ENCODE measurements at places on chromosomes 3 and 15.

DNA sequence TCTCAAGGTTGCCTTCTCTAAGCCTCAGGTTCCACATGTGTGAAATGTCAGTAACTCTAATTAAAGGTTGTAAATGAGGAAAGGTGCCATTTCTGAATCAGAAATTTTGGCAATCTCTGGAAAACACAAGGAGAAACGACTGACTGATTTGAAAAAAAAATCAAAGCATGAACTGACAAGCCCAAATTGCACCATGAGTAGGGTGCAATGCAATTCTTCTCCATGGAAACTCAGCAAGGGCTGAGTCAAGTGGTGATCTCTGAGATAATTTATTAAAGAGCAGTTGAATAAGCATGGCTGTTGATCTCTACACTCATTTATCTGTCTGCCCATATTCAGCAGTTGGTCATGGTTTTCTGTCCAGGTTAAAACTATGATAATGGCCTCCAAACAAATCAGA lies 201.6 kb upstream of the CMC1 start:
- DNase-seq = no peak

GRCh38 chr3:15089201-15089600 lies 9.7 kb downstream of the RBSN start:
- DNase-seq = no peak

- no peak for DNase-seq
These were observed 171.1 kb upstream of the TLE3 start for GRCh38 chr15:70268698-70269251.

DNA sequence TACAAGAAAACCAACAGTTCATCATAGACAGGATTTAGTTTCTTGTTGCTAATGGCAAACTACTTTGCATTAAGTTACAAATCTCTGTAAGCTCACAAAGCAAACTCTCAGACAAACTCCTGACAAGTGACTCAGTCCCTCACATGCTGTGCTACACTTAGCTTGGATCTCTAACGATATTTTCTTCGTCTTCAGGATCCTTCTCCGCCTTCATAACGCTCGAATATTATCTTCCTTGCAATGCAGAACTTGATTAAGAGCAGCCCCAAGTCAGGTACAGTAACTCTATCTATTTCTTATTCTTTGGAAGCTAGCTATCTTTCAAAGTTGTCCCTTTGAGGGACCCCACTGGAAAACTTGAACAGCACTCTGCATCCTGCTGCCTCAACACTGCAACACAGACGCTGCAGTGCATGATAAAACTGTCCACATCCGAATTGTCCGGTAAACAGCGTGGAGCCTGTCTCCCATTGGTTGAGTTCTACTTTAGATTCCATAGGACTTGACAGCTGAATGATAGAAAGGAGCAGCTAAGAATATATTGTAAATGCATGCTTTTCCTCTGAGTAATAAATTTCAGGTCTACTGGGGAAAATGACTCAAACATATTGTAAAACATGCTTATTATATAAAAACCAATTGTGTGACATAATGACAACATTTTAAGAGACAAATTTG lies 61.3 kb downstream of the UACA start:
- DNase-seq = no peak

DNA sequence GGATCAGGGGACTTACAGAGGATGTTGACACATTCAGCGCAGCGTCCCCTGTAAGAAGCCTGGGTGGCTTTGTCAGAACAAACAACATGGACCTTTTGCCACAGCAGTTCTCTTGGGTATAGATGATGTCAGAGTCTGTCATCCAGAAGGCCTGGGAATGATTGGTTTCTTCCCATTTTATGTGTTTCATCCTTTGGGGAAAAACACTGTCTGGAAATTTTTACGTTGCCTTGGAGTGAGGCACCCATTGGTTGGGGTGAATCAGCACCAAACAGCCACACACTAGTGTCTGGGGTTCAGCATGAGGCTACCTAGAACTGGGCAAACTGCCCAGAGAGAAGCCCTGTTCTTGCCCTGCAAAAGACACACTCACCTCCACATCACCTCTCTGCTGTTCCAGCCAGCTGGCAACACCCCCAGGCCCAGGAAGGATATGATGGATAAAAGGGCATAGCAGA lies 123.0 kb downstream of the FAM43A start:
- no peak for DNase-seq

DNA sequence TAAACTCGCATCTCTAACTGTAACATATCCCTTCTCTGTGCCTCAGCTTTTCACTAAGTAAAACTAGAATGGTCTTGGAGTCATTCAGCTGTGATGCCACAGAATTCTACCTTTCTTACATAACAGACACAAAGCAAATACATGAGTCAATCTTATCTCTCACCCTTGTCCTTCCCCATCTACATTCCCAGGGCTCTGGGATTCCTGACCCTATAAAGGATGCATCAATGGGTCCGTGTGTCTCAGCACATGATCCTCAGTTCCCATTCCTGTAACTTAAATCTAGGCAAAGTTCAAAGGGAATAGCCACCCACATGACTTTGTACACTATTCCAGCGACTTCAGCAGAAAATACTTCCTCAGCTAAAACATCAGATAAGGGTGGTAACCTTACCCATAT lies 11.8 kb upstream of the ARL8B start:
- DNase-seq = no peak

DNA sequence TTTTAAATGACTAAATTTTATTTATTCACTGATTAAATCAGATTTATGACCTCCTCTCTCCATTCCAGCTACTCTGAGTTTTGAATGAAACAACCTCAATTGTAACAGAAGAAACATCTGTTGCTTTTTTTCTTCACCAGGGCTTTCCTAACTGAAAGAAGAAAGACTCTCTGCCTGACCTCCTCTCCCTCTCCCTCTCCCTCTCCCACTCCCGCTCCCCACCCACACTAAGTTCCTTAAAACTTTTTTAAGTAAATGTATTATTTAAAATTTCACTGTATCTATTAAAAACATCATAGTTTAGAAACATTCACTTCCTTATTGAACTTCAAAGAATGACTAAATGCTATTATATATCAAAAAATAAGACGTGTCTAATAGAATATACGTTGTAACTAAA lies 122.0 kb downstream of the TFDP2 start:
- DNase-seq = no peak

- DNase-seq = no peak
These were observed 229.7 kb downstream of the NAALADL2 start for GRCh38 chr3:175088766-175089380.

Measured in SHP77 (cell line).